Activated CD4-positive, alpha-beta T cell treated with anti-CD3 and anti-CD28 coated beads for 24 hours (primary cell): ENCODE measurements at places on chromosomes 12 and 14.

- no peak for DNase-seq
These were observed 9.7 kb downstream of the SPTSSA start for GRCh38 chr14:34452258-34452822.

GRCh38 chr12:11920231-11920630, 150.5 kb upstream of the BCL2L14 start:
- DNase-seq: no peak

DNA sequence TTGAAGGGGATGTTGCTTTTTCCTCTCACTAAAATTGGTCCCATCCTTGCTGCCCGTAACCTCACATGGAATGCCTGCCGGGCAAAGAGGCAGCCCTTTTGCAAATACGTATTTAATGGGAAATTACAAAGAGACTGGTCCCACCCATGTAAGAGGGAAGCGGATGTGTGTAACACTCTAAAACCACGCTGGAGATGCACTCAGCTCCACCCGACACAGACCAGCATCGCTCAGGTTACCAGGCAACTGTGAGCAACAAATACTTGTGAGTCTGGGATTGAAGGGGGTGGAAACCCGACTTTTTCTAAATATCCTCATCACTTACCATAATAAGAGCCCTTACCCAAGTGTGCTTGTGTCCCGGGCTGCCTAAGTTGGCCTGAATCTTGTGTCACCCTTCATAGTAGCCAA, 47.7 kb downstream of the ELK3 start:
- DNase-seq: no peak

DNA sequence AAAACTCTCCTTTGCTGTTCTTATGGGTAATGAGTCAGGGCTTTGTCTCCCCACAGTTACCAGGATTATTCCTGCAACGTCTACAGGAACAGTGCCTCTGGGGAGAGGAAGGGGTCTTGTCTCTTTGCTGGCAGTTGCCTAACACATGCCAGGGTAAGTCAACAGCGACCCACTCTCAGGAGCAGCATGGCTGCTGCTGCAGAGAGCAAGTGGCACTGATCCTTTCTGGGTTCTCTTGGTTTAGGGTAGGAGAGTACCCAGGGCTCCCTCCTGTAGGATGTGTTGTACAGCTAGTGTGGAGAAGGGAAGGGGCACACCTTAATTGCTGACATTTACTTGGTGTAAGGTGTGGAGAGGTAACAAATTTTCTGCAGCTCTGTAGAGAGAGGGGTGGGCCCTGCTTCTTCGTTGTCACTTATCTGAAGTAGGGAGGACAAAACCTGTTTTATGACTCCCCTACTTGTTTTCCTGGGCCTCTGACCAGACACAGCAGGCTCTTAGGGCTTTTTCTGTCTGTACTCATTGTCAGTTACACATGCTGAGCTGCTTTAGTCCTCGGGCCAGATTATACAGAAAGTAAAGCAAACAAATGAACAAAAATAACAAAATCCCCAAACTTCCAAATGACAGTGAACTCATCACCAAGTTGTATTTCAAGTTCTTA, 168.2 kb downstream of the ACSS3 start:
- DNase-seq: no peak

DNA sequence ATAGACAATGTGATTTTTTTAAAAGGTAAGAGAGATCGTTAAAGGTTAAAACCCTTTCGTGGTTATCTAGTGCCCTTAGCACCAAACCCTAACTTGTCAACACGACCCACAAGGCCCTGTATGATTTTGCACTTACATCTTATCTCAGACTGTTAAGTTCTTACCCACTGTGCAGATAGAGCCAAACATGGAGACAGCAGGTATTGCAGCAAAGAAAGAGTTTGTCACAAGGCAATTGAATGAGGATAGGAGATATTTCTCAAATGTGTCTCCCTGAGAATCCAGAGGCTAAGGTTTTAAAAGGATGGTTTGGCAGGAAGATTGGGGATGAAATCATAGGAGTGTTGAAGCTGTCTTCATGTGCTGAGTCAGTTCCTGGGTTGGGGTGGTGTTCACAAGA, 313.4 kb downstream of the AEBP2 start:
- DNase-seq: no peak

DNA sequence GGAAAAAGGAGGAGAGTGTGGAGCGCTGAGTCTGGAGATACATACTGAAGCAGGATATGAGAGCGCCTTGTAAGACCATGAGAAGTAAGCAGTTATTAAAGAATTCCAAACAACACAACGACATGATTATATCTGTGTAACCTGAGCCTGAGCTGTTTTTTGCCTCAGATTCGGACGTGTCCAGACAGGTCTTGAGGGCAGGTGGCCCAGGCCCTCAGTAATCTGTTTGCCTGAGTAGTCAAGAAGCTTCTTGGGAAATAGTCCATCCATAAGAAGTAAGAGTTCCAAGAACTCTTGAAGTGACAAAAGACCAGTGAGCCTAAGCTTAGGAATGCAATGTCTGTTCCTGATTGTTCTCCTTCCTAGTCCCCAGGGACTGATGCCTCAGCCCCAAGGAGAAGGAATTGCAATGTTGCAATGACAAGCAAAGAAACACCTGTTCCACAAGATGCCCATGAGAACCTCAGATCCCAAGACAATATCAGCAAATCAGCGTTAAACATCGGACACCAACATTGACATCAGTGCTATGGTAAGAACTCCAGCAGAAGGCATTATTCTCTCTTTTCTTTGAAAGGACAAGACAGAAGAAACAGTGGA, 34.7 kb upstream of the ADAMTS20 start:
- DNase-seq: no peak
